Fibroblast of upper back skin (primary cell): ENCODE measurements at places on chromosomes 3 and 15.

DNA sequence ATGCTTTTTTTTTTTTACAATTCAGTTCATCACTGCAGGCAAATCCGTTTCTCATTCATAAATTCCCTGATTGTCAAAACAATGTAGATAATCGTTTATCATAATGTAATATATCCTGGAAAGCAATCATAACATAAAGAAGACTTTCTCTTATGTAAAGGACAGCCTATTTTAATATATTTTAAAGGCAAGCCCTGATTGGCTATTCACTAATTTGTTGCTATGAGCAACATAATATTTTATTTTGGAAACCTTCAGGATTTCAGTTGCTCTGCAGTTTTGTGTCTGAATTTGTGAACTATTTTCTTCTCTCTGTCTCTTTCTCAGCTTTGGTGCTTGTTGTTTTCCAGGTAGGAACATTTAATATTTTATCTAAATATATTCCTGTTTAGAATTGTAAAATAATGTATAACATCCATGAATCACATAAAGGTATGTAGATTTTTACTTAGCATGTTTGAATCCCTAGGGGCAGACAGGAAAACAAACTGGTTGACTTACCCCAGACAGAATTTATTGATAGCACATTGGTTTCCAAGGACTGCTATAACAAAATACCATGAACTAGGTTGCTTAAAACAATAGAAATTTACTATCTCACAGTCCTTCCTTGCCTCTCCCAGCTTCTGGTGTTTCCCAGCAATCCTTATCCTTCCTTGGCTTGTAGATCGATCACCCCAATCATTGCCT is 253.5 kb downstream of the CDIN1 start:
- DNase-seq: no peak

GRCh38 chr15:32824777-32825176 is 107.0 kb downstream of the GREM1 start:
- DNase-seq: peak; percentile 98

GRCh38 chr15:48371961-48372360 is 40.7 kb downstream of the DUT start:
- DNase-seq: no peak

DNA sequence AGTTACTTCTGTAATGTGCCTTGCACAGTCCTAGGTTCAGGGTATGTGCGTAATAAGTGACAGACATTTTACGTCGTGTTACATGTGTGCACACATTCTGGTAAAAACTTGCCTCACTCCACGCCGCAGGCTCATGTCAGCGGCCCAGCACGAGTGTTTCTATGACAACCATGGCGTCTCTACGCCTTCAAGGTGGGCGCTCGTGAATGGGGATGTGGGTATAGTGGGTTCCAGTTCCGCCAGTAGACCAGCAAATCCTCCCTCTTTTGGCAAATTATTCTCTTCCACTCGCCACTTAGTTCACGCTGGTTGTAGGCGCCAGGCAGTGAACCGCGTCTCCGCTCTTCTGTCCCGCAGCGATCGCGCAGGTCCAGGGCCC is 40.3 kb downstream of the CHST14 start:
- no peak for DNase-seq

GRCh38 chr15:93170329-93170728 is 81.3 kb upstream of the RGMA start:
- peak; percentile 32 for DNase-seq

GRCh38 chr15:43006991-43007390 is 86.4 kb upstream of the TTBK2 start:
- DNase-seq: no peak

GRCh38 chr3:193344486-193344885 is 34.1 kb downstream of the ATP13A5 start:
- no peak for DNase-seq

GRCh38 chr3:171044835-171045793 is 18.6 kb upstream of the SLC2A2 start:
- peak; percentile 72 for DNase-seq

DNA sequence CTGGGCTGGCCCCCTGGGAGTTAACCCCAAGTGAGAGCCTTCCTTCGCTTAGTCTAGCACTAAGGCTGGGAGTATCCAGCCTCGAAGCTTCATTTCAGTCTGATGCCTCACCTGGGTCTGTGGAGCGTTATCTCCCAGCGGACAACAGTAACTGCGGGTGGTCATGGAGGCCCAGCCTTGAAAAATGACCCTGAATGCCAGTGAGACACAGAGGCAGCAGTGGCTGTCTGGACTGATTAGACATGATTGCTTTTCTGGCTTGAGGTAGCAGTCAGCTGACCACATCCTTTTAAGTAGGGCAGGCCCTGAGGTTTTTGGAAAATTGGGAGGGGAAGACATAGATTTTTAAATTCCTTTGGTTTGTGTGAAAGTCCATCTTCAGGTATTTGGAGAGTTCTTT is 28.2 kb upstream of the TRIM59 start:
- DNase-seq: peak; percentile 63

DNA sequence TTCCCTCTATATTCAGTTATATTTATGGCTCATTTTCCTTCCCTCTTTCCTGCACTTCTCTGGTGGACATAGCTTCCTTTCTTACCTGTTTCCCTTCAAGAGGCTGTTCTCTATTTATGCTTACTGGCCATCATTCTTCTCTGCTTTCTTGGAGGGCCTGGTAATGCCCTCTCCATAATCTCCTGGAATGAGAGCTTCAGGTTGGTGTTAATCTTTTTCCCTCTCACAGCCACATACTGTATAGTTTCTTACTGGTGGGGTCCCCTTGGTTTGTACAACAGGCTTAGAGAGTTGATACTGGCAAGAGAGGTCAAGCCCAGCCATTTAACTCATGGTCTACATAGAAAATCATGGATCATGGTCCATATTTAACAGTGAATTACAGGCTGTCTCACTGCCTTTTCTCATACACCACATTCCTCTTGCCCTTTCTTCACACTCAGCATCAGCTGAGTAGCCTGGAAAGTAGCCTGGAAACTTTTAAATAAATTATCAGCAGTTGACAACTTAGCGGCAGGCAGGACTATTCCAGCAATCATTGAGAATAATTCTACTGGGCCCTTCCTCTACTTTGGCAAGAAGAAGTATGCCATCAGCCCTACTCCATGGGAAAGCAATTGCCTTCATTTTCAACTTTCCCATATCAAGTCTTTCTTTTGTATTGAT is 38.0 kb upstream of the DPH6 start:
- peak; percentile 56 for DNase-seq

DNA sequence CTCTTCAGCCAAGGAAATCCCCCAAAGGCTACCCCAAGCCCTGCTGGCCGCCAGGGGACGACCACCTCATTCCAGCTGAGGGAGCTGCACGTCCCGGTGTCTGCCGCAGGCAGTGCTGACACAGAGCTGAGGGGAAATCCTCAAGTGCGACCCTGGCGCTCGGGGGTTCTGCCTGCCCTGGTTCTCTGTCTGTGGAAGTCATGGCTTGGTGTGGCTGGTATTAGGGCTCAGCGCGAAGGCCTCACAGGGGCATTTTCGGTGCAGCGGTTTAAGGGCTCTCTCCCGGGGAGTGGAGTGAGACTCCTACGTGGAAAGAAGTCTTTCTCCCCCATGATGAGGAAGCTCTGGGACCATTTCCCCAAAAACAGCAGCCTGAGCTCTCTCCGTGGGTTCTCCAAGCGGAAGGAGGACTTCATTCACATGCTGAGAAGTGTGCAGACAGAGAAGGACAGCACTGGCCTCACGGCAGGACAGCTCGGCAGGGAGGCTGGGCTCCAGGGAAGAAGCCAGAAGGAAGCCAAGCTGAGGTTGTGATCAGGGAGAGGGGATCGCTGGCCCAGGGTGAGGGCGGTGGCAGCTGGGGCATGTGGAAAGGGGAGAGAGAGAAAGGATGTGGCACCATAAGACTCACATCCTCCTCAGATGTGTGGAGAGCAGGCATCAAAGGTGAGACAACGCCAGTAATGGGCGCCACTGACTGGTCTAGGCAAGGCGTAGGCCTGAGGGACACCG is 48.6 kb downstream of the KLF15 start:
- no peak for DNase-seq

- DNase-seq: no peak
Measured at GRCh38 chr15:79844221-79844620, 52.6 kb downstream of the MTHFS start.

- DNase-seq: peak; percentile 81
Measured at GRCh38 chr3:5264093-5264600, 76.6 kb downstream of the EDEM1 start.

GRCh38 chr3:55500555-55501330 is 13.6 kb upstream of the WNT5A start:
- peak; percentile 78 for DNase-seq

DNA sequence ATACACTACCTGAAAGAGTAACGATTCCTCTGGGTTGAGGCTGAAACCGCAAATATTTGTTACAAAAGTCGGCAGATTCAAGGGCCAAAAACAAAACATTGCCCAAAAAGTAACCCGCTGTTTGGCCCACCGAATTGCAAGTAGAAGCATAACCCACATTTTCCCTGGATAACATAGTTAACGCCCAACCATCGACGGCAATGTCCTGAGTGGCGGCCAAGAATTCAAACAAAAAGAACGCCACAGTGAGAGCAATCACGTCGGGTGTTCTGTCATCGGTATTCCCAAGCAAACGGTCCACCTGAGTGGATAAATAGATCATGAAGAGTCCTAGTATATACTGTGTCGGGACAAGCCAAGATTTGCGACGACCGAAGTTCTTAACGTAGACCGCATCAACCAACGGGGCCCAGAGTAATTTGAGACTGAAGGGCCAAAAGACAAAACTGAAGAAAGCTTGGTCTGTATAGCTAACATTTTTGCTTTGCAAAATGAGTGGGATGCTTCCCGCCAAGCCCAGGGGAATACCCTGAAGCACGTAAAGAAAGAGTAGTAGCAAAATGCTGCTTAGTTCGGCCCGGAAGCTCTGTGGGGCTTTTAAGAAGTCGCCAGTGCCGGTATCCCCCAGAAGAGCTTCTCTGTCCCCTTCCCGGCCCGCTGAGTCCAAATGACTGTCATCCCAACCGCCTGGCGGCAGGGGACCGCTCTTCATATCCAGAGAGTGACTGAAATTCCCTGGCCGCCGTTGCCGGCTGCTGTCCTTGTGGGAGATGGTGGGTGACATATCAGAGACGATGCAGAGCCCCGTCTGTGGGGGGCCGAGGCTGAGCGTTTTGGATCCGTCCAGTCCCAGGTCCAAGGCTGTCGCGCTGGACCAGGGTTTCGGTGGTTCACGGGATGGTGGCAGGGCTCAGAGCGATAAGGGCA is 750 bp downstream of the SLC33A1 start:
- DNase-seq: no peak

- DNase-seq: peak; percentile 99
Measured at GRCh38 chr3:115788921-115789470, 165.7 kb downstream of the GAP43 start.

GRCh38 chr3:184739594-184740505 is 28.0 kb upstream of the MAGEF1 start:
- no peak for DNase-seq

DNA sequence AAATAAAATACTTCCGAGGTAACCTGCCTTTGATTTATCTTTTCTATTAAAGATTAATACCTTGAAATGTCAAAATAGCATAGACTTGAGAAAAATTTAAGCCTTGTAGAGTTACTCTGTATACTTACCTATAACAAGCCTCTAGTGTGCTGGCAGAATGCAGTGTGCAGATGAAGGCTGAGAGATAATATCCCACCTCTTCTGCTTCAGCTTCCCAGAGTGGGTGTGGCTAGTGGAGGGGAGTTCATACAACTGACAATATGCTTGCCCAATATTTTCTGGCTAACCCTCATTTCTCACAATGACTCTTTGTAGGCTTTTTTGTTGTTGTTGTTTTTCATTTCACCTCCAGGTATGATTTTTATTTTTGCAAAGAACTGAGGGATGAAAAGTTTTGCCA is 15.7 kb upstream of the ZBTB20 start:
- DNase-seq: no peak

DNA sequence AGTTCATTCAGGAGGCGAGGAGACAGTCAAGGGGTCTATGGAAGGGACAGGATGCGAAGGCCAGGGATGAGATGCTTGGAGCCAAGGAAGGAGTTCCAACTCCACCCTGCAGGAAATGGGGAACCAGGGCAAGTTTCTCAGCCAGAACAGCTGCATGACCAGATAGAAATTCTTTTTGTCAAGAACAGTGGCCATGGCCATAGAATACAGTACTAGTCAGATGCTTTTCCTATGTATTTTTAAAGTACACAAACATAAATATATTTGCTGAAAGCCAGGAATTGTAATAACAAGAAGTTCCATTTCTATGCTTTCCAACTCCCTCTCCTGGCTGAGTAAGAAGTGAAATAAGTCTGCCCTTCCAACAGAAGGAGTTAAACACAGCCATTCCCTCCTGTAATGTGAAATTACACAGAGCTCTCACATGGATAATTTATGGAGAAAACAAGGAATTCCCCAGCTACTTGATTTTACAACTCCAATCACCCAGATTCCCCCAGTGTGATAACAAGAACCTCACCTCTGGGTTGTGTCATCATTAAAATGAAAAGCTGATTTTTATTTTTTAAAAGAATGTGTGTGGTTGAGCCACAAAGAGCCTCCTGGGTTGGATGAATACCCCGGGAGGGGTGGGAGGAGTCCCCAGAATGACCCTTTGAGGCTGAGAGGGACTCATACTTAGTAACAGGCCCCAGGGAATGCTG is 124.6 kb upstream of the ARHGEF3 start:
- DNase-seq: peak; percentile 76

GRCh38 chr3:100864471-100865250 is 128.6 kb downstream of the ABI3BP start:
- no peak for DNase-seq

GRCh38 chr3:30510596-30510995 is 95.8 kb upstream of the TGFBR2 start:
- peak; percentile 91 for DNase-seq

- no peak for DNase-seq
Measured at GRCh38 chr15:94815110-94815731, 583.9 kb downstream of the MCTP2 start.

DNA sequence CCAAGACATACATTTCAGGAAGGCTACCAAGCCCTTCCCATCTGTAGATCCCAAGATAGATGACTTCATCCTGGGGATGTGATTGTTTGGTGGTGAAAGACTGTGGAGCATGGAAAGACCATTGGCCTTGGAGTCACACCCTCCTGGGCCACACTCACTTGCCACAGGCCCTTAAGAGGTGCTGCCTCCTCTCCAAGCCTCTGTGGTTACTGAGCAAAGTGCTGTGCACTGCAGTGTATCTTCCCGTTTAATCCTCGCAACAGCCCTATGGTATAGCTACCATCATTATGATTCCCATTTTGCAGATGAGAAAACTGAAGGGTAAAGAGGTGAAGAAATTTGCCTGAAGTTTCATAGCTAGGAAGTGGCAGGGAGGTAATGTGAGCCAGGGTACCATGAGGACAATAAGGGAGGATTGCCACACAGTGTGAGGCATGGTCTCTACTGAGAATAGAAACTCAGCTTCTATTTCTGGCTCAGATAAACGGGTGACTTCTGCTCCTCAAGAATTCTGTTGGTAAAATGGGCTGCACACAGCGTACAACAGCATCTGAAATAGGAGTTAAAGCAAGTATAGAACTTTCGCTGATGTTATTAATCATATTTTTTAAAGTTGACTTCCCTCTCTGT is 23.9 kb upstream of the RHO start:
- no peak for DNase-seq
